Fibroblast of lung (primary cell): ENCODE measurements at places on chromosomes 11 and 22. TPM values are rescaled to one million over a fixed set of nuclear protein-coding genes. Genes with fewer than 3 reads are reported as not detected.

- H3K4me3 ChIP-seq: no peak overlapping the region
- DNase-seq: no peak
- no peaks in the 10 kb centered on the region for H3K36me3 ChIP-seq
- H3K4me1 ChIP-seq: no peaks in the 10 kb centered on the region
- peaks cover 23% of the 10 kb centered on the region for H3K27me3 ChIP-seq
- no peak overlapping the region for H3K27ac ChIP-seq
Observed at GRCh38 chr11:116580799-116581198, 192.0 kb downstream of the BUD13 start.

DNA sequence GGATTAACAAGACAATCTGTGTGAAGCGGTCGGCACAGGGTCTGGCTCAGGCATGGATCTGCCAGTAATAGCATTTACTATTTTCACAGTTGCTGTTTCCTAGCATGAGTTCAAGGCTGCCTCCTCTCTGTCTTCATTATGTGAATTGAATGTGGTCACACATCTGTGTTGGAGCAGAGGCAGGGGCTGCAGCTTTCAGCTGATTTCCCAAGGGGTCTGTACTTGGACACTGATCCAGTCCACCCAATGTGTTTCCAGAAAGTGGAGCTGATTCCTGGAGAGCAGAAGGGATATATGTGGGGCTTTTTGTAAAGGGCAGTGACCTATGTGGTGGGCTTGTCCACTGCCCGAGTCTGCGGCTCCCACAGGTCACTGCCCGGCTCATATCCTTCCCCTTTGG lies 3.5 kb upstream of the CELSR1 start:
- DNase-seq: no peak
- H3K4me3 ChIP-seq: no peak overlapping the region
- no peaks in the 10 kb centered on the region for H3K4me1 ChIP-seq
- H3K36me3 ChIP-seq: no peaks in the 10 kb centered on the region
- H3K27ac ChIP-seq: no peak overlapping the region
- no peaks in the 10 kb centered on the region for H3K27me3 ChIP-seq

- no peaks in the 10 kb centered on the region for H3K4me1 ChIP-seq
- H3K27ac ChIP-seq: no peak overlapping the region
- DNase-seq: no peak
- H3K27me3 ChIP-seq: no peaks in the 10 kb centered on the region
Observed at GRCh38 chr22:25919452-25919851, 177.5 kb downstream of the MYO18B start.

DNA sequence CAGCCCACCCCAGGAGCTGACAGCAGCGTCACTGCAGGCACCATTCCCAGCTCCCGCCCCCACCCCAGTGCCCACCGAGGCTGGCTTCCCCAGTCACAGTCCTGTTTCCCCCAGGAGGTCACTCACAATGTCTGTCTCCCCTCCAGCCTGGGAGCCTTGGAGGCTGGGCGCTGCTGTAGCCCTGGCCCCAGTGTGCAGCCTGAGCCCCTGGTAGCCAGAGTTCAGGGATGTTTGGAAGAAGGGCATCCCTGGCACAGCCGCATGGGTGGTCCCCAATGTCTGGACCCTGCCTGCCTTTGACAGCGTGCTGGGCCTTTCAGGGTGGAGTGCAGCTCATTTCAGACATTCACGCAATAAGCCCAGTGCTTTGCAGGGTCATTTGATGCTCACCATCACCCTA lies 4.3 kb downstream of the CAPN5 start:
- peaks cover 3% of the 10 kb centered on the region for H3K36me3 ChIP-seq
- H3K27ac ChIP-seq: no peak overlapping the region
- H3K4me1 ChIP-seq: peaks cover 36% of the 10 kb centered on the region

GRCh38 chr11:85756401-85757200 lies 54.3 kb downstream of the SYTL2 start:
- H3K4me3 ChIP-seq: no peak overlapping the region
- H3K4me1 ChIP-seq: peaks cover 2% of the 10 kb centered on the region
- DNase-seq: no peak
- H3K27me3 ChIP-seq: no peaks in the 10 kb centered on the region
- H3K36me3 ChIP-seq: no peaks in the 10 kb centered on the region

DNA sequence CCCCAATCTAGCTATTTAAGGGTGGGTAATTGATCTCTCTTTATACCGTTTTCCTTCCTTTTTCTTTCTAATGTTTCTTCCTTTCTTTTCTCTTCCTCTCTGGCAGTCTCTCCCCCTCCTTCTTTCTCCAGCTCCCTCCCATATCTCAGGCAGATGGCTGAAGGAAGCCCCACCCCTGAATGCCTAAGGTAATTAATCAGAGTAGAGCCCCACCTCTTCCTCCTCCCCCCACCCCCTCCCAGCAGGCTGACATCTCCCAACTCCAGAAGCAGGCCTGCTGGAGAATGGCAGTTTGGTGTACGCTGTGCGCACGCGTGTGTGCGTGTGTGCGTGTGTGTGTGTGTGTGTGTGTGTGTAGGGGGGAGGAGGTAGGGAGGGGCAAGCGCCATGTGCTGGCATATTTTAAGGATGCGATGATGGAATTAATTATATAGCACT lies 122.6 kb downstream of the APOL5 start:
- H3K4me1 ChIP-seq: peaks cover 3% of the 10 kb centered on the region
- H3K27ac ChIP-seq: peak overlapping the region; percentile 55
- peak overlapping the region; percentile 70 for H3K4me3 ChIP-seq
- H3K27me3 ChIP-seq: no peaks in the 10 kb centered on the region

DNA sequence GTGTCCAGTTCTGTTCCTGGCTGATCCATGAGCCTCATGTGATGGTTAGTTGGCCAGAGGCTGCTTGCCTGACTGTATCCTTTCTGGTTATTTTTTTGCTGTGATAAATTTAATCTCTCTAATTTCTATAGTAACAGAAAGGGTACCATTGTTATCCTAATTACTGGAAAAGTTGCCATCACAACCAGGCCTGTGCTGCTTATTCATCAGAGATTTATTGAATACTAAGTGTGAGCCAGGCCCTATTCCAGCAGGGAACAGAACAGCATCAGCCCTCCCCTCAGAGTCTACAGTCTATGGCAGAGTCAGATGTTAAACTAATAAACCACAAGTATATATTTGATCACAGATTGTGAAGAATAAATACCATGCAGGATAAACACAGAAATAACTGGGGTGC lies 86.8 kb downstream of the DEPDC5 start:
- no peaks in the 10 kb centered on the region for H3K27me3 ChIP-seq
- no peak for DNase-seq
- no peak overlapping the region for H3K27ac ChIP-seq
- H3K4me3 ChIP-seq: no peak overlapping the region

DNA sequence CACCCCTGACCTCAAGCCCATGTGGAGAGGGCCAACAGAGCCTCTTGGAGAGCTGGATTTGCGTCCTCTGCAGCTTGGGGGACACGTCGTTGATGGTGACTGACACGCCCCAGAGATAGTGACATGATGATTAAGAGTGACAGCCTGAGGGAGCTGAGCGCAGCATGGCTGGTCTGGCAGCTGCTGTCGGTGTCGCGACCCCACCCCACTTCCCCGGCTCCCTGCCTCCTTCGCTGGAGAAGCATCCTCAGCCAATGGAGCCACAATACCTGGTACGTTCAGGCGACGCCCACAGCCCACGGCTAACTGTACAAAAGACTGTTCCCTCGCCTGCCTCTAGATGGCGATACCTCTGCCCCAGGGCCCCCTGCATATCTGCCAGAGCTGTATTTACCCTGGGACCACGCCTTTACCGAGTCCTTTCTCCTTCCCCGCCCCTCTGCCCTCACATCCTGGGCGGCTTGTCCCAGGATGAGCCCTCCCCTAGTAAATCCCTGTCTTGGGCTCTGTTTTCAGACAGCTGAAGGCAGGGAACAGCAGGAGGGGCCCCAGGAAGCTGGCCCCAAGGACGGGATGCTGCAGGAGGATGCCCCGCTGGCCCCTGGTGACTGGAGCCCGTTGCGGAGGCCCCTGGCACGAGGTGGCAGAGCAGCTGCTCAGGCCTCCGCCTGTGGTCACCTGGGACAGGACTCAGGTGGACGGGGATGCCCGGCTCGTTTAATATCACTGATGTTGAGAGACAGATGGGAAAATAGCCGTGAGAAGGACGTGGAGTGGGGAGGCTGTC lies 90.6 kb downstream of the RPS6KA4 start:
- peaks cover 6% of the 10 kb centered on the region for H3K4me1 ChIP-seq
- H3K27ac ChIP-seq: no peak overlapping the region
- H3K4me3 ChIP-seq: no peak overlapping the region
- H3K27me3 ChIP-seq: peaks cover 10% of the 10 kb centered on the region
- DNase-seq: peak; percentile 41

- no peak overlapping the region for H3K4me3 ChIP-seq
- H3K27ac ChIP-seq: no peak overlapping the region
- no peak for DNase-seq
- H3K36me3 ChIP-seq: no peaks in the 10 kb centered on the region
- H3K27me3 ChIP-seq: no peaks in the 10 kb centered on the region
Observed at GRCh38 chr11:72627594-72628281, 46.5 kb downstream of the PDE2A start.

GRCh38 chr11:45108070-45109064 lies 38.1 kb upstream of the PRDM11 start:
- H3K36me3 ChIP-seq: no peaks in the 10 kb centered on the region
- H3K4me3 ChIP-seq: no peak overlapping the region
- DNase-seq: no peak
- H3K4me1 ChIP-seq: no peaks in the 10 kb centered on the region

GRCh38 chr11:60235321-60235720 lies 7.6 kb downstream of the MS4A4E start:
- no peaks in the 10 kb centered on the region for H3K36me3 ChIP-seq
- no peaks in the 10 kb centered on the region for H3K4me1 ChIP-seq
- DNase-seq: no peak
- H3K4me3 ChIP-seq: no peak overlapping the region
- H3K27me3 ChIP-seq: no peaks in the 10 kb centered on the region

GRCh38 chr11:57941875-57942274 lies 81.8 kb upstream of the OR9Q1 start:
- no peaks in the 10 kb centered on the region for H3K4me1 ChIP-seq
- H3K27ac ChIP-seq: no peak overlapping the region
- no peak for DNase-seq
- no peaks in the 10 kb centered on the region for H3K27me3 ChIP-seq

DNA sequence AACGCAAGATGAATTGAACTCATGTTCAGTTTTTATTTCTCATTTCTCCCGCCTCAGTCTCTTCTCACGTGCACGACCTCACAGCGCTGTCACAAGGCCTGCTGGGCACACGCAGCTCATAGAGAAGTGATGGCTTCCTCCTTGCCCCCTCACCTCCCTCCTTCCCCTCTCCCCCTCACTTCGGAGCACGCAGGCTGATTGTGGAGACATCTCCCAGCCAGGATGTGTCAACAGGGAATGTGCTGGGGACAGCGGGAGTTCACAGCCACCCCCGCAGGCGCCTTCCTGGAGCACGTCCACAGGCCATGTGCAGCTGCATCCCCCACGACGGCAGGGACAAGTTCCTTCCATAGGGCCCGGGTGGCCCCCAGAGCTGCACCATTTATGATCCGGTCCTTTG lies 29.1 kb upstream of the KRTAP5-6 start:
- H3K36me3 ChIP-seq: no peaks in the 10 kb centered on the region
- no peaks in the 10 kb centered on the region for H3K4me1 ChIP-seq
- no peak for DNase-seq
- no peaks in the 10 kb centered on the region for H3K27me3 ChIP-seq
- no peak overlapping the region for H3K27ac ChIP-seq

GRCh38 chr11:212150-213100 lies 4.9 kb downstream of the RIC8A start:
- peaks cover 18% of the 10 kb centered on the region for H3K4me1 ChIP-seq
- DNase-seq: no peak
- H3K27ac ChIP-seq: no peak overlapping the region
- peaks cover 44% of the 10 kb centered on the region for H3K36me3 ChIP-seq
- no peaks in the 10 kb centered on the region for H3K27me3 ChIP-seq

- DNase-seq: no peak
- peaks cover 6% of the 10 kb centered on the region for H3K36me3 ChIP-seq
- no peaks in the 10 kb centered on the region for H3K27me3 ChIP-seq
- no peak overlapping the region for H3K27ac ChIP-seq
- H3K4me3 ChIP-seq: no peak overlapping the region
Observed at GRCh38 chr11:3700410-3700809, 29.2 kb upstream of the CHRNA10 start.

DNA sequence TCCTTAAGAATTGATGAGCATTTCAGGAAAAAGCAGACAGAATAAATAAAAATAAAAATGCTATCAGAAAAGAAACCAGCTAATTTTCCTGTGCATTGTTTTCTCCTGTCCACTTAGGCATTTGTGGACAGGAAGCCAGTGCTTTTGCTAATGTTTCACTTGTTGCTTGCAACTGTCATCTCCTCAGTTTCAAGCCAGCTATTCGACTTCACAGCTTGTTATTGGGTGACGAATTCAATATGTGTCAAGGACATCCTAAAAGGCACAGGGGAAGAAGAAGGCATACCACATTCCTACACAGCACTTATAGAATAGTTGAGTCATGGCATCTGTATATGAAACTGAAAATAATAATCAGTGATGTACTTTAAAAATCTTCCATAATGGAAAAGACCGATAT lies 530.6 kb upstream of the KIRREL3 start:
- no peaks in the 10 kb centered on the region for H3K4me1 ChIP-seq
- no peak overlapping the region for H3K27ac ChIP-seq
- H3K4me3 ChIP-seq: no peak overlapping the region
- H3K27me3 ChIP-seq: no peaks in the 10 kb centered on the region
- H3K36me3 ChIP-seq: no peaks in the 10 kb centered on the region
- DNase-seq: no peak

DNA sequence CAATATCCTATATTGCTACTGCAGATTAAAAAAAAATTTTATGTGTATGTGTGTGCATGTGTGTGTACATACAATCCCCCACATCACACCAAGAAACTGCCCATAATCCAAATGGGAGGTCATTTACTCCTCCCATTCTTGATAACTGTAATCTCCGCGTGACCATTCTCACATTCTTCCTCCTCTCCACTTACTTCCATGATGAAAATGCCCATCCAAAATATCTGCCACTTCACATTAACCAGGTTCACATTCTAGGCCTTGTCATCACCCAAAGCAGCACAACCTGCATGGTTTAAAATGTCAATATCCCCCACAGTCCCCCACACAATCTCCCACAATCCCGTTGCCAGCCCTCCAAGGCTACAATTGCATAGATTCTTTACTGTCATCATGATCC lies 149.6 kb downstream of the LARGE1 start:
- H3K27ac ChIP-seq: no peak overlapping the region
- H3K4me3 ChIP-seq: no peak overlapping the region
- no peaks in the 10 kb centered on the region for H3K36me3 ChIP-seq
- H3K27me3 ChIP-seq: no peaks in the 10 kb centered on the region
- DNase-seq: no peak

DNA sequence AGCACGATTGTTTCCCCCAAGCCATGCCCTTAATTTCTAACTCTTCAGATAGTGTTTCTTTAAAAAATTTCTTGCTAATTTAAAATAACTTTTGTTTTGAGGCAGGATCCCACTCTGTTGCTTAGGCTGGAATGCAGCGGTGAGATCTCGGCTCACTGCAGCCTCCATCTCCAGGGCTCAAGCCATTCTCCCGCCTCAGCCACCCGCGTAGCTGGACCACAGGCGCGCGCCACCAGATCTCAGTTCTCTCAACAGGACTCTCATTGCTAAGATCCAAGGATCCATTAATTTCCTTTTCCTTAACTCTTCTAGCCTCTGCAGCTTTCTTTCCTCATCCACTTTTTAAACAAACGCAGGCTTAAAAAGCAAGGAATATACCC lies 327 bp upstream of the MED17 start:
- peaks cover 6% of the 10 kb centered on the region for H3K4me1 ChIP-seq
- H3K27me3 ChIP-seq: no peaks in the 10 kb centered on the region
- H3K36me3 ChIP-seq: peaks cover under 1% of the 10 kb centered on the region
- no peak for DNase-seq
- H3K4me3 ChIP-seq: peak overlapping the region; percentile 88
- peak overlapping the region; percentile 99 for H3K27ac ChIP-seq

Gene C11orf97
- not detected in 2 replicates for total RNA-seq

Gene ABTB2
- total RNA-seq: 2.8 and 5.8 TPM in 2 replicates

Gene DUSP8
- 0.51 and 0.66 TPM in 2 replicates for total RNA-seq

Gene RAB6A
- 74.2 and 103 TPM in 2 replicates for total RNA-seq

Gene B3GAT1
- total RNA-seq: under 0.01 TPM in 2 replicates

Gene GVQW3
- total RNA-seq: 1.3 and 1.8 TPM in 2 replicates

Gene MAPK8IP2
- total RNA-seq: 0.17 and 0.26 TPM in 2 replicates

Gene OVOL1
- not detected in 2 replicates for total RNA-seq

Gene PUS3
- 14.0 and 14.9 TPM in 2 replicates for total RNA-seq
